ENCODE measurements at places on chromosomes 7 and 10. TPM values are rescaled to one million over a fixed set of nuclear protein-coding genes. Genes with fewer than 3 reads are reported as not detected.

SDHAF3 gene
- total RNA-seq, result 17.5 TPM

AKR1C8 gene
- not detected for total RNA-seq

PLEKHS1 gene
- 0.23 TPM for total RNA-seq

KCNIP2 gene
- total RNA-seq, result 0.36 TPM

LIPN gene
- total RNA-seq, result not detected

CDHR3 gene
- 4.8 TPM for total RNA-seq

TMEM72 gene
- not detected for total RNA-seq

CNTNAP2 gene
- 14.7 TPM for total RNA-seq

SPDYE16 gene
- total RNA-seq, result 0.03 TPM

SAP25 gene
- not detected for total RNA-seq

RBP3 gene
- total RNA-seq, result 0.53 TPM

CFAP70 gene
- total RNA-seq, result 1.8 TPM

LRIT1 gene
- total RNA-seq, result not detected

OR6B1 gene
- not detected for total RNA-seq

TAS2R5 gene
- 5.1 TPM for total RNA-seq

MALRD1 gene
- 65.4 TPM for total RNA-seq

TRIM50 gene
- 9.8 TPM for total RNA-seq

GDF10 gene
- 2.3 TPM for total RNA-seq

PPA1 gene
- total RNA-seq, result 156 TPM

WIPF3 gene
- total RNA-seq, result 1.8 TPM

C10orf67 gene
- not detected for total RNA-seq

ANXA8 gene
- 87.6 TPM for total RNA-seq

Measured in hepatocyte (in vitro differentiated cells).